ENCODE measurements at places on chromosomes 2 and 18.

- peak overlapping the region; percentile 89 for H3K27ac ChIP-seq
- H3K36me3 ChIP-seq = no peaks in the 10 kb centered on the region
- H3K4me1 ChIP-seq = peaks cover 73% of the 10 kb centered on the region
- H3K4me3 ChIP-seq = no peak overlapping the region
Observed at GRCh38 chr18:35045121-35045520, 3.9 kb downstream of the MAPRE2 start.

DNA sequence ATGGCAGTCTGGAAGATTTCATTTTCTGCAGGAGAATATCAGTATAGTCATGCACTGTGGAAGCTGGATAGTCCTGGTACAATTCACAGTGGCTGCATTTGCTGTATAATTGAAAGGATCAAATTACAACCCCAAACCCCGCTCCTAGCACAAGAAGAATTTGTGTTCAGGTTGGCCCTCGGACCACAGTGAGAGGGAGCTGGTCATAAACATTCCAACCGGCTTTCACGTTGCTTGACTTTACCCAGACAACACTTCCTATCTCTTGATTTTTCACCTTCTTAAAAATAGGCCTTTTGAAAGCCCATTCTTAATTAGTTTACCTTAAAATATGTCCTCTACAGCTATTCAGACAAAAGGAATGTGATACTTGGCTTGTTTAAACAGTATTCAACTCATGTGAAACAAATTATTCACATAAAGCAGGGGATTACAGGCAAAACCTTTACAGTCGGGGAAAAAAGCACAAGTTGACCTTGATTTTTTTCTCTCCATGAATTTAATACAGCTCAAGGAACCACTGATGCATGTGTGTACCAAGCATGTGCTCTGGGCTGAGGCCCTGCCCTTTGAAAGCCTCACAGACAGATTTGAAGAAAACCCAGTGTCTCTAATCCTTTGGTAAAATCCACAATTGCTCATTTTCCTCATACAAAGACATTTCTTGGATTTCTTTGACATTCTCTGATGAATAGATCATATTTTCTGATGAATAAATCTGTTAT, 143.0 kb upstream of the SOX11 start:
- no peak for DNase-seq
- H3K27me3 ChIP-seq = no peaks in the 10 kb centered on the region
- H3K36me3 ChIP-seq = no peaks in the 10 kb centered on the region
- no peak overlapping the region for H3K27ac ChIP-seq
- no peak overlapping the region for H3K4me3 ChIP-seq
- no peaks in the 10 kb centered on the region for H3K4me1 ChIP-seq

DNA sequence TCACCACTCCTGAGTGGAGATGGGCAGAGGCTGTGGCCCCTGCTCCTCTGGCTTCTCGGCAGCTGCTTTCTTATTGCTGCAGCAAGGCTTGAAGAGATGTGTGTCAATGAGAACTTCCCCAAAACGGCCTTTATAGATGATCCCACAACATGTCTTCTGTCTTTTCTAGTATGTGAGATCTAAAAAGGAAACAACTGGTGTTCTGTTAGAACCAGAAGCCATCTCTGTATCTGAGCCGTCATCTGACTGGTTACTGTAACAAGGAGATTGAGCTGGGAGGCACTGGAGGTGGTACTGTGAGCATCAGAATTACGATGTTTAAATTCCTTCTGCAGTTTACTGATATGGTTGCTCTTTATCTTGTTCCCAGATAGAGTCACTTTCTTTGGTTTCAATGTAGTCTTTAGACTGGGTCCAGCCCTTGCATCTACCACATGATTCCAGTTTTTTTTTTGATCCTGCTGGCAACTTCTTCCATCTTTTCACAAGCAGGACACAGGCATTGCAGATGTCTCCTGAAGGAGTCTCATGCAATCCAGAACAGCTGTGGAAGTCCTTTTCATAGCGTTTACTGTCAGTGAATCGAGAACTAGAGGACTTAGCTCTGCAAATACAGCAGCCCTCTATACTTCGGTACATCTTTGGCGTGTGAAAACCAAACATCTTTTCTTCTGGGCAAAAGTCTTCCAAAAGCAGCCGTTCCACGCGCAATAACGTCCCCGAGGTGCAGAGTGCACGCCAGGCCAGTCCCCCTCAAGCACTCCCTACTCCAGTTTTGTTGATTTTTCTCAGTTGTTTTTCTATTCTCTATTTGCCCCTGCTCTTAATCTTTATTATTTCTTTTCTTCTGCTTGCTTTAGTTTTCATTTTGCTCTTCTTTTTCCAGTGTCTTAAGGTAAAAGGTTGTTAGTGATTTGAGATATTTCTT, 29.7 kb downstream of the TAF4B start:
- H3K4me3 ChIP-seq = no peak overlapping the region
- no peaks in the 10 kb centered on the region for H3K4me1 ChIP-seq
- H3K36me3 ChIP-seq = no peaks in the 10 kb centered on the region
- no peak for DNase-seq

GRCh38 chr18:68699043-68699442, 15.9 kb downstream of the TMX3 start:
- H3K27ac ChIP-seq = no peak overlapping the region
- H3K27me3 ChIP-seq = no peaks in the 10 kb centered on the region
- no peaks in the 10 kb centered on the region for H3K4me1 ChIP-seq
- peaks cover 24% of the 10 kb centered on the region for H3K36me3 ChIP-seq
- no peak overlapping the region for H3K4me3 ChIP-seq

DNA sequence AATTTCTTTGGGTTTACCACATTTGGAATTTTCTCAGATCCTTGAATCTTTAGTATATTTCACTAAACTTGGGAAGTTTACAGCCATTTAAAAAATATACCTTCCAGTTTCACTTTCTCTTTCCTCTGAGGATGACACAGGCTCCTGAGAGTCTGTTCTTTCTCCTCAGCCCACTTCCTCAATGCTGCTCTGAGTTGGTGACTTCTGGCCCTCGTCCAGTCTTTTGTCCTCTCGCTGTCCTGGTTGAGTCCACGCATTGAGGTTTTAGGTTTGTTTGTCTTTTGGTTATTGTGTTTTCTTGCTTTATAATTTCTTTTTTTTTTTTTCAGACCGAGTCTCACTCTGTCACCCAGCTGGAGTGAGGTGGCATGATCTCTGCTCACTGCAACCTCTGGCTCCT, 40.7 kb upstream of the GALR1 start:
- no peaks in the 10 kb centered on the region for H3K27me3 ChIP-seq
- DNase-seq = no peak
- H3K4me1 ChIP-seq = no peaks in the 10 kb centered on the region
- H3K4me3 ChIP-seq = no peak overlapping the region
- peak overlapping the region; percentile 2 for H3K27ac ChIP-seq
- no peaks in the 10 kb centered on the region for H3K36me3 ChIP-seq

Data from right atrium auricular region (tissue), 2 donors.